ENCODE measurements at places on chromosomes 1 and 21.

DNA sequence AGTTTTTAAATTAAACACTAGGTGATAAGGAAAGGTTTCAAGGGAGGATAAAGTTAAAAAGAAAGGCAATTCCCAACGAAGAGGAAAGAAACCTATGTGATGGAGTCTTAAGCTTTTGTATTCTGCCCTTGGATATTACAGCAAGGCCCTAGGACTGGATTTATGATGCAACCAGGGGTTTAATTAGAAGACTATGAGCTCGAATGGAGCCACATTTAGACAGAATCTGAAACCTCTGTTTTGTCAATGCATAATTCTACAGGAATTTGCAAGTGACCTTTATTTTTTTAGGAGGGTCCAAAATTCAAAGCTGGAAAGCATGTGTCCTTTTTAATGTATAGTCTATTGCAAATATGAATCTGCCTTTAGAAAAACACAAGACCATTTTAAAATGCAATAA lies 37.9 kb downstream of the TGFB2 start:
- no peak for DNase-seq

- no peak for DNase-seq
These were observed 1.8 kb downstream of the KPRP start for GRCh38 chr1:152759453-152760173.

GRCh38 chr1:238001818-238002217 lies 111.1 kb upstream of the ZP4 start:
- no peak for DNase-seq

- no peak for DNase-seq
These were observed 89.1 kb downstream of the RWDD3 start for GRCh38 chr1:95323123-95323522.

- DNase-seq = no peak
These were observed 78.1 kb upstream of the JAK1 start for GRCh38 chr1:65044411-65044810.

- no peak for DNase-seq
These were observed 190.3 kb upstream of the ZC3H12A start for GRCh38 chr1:37284053-37284452.

DNA sequence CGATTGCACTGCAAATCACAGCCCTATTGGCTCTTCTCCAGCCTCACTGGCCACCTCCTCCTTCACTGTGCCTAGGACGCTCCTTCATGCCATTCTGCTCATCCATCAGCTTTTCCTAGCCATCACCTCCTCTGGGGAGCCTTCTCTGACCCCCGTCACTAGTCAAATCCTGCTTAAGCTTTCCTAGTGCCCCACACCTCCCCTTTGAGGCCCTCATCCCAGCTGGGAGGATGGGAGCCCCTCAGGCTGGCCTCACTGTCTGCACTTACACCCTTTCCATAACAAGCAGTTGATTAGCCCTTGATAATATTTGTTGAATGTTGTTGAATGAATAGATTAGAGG lies 50.7 kb downstream of the KLHDC7A start:
- no peak for DNase-seq

- no peak for DNase-seq
These were observed 253.8 kb downstream of the KAZN start for GRCh38 chr1:14852291-14852690.

- no peak for DNase-seq
These were observed 38.6 kb upstream of the GADD45A start for GRCh38 chr1:67646145-67647035.

DNA sequence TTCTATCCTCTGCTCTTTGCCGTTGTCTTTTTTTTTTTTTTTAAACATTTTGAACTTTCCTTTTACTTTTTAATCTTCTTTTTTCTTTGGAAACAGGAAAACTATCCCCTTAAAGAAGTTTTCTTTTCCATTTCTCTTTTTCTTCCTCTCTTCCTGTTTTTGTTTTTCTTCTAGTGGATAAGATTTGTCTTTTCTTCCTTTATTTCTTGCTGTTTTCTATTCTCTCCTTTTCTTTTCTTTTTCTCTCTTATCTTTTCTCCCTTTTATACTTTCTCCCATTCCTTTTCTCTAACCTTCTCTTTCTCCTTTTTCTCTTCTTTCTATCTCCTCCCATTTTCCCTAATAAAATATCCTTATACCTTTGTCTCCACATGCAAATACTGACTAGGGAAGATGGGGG lies 46.2 kb downstream of the PEX14 start:
- DNase-seq = no peak

DNA sequence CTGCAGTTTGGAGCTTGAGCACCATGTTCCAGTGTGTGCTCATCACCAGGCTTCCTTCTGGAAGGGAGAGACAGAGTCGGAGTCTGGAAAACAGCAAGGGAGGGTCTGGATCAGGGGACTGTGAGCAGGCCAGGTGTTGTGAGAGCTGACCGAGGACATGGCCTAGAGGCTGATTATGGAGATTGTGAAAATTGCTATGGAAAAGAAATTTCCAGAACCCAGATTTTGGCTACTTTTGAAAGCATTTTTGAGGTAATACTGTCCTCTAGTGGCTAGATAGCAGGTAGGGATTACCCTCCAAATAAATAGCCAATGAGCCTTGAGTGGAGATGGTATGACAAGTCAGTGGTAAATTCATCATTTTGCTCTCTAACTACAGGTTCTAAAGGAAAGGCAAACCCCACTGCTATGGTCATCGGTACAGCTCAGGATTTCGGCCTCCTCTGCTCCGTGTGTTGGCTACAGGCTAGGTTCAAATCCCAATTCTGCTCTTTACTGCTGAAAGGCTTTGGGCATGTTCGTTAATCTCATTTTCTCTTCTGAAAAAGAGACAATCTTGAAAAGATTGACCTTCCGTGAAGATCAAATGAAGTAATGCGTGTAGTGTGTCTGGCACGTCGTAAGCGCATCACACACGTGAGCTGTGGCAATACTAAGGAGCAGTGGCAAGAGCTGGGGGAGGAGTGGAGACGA lies 1.0 kb upstream of the HAO2 start:
- no peak for DNase-seq

DNA sequence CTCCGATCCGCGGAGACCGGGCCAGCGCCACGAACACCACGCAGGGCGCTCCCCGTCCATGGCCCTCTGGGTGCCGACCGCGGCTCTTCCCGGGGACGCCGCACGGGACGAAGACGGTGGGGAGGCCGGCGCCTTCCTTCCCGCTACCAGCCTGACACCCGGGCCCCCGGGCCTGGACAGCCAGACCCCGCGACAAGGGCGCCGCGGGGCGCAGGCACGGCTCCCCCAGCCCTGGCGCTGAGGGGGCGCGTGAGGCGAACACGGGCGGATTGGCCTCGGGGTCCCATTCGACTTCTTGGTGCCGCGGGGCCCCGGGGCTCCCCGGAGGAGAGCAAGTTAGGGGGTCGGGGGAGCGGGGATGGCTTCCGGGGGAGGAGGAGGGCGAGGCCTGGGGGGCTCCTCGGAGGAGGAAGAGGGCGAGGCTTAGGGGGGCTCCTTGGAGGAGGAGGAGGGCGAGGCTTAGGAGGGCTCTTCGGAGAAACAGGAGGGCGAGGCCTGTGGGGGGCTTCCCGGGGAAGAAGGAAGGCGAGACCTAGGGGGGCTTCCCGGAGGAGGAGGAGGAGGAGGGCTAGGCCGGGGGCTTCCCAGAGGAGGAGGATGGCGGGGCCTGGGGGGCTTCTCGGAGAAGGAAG lies 537 bp upstream of the KLHL17 start:
- no peak for DNase-seq

DNA sequence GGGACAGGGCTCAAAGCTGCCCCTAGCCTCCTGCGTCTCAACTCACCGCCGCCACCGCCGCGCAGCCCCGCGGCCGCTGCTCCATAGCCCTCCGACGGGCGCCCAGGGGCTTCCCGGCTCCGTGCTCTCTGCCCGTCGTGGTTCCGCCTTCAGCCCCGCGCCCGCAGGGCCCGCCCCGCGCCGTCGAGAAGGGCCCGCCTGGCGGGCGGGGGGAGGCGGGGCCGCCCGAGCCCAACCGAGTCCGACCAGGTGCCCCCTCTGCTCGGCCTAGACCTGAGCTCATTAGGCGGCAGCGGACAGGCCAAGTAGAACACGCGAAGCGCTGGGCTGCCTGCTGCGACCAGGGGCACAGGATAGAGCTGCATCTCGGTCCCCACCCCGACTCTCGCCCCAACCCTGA lies at the start of gene TNFRSF25:
Gene TNFRSF25, minus strand, starts transcription at position 151 of the 400 bp plus-strand sequence. Its CDS starts 66 bp downstream, at position 85.
- peak; percentile 48 for DNase-seq

DNA sequence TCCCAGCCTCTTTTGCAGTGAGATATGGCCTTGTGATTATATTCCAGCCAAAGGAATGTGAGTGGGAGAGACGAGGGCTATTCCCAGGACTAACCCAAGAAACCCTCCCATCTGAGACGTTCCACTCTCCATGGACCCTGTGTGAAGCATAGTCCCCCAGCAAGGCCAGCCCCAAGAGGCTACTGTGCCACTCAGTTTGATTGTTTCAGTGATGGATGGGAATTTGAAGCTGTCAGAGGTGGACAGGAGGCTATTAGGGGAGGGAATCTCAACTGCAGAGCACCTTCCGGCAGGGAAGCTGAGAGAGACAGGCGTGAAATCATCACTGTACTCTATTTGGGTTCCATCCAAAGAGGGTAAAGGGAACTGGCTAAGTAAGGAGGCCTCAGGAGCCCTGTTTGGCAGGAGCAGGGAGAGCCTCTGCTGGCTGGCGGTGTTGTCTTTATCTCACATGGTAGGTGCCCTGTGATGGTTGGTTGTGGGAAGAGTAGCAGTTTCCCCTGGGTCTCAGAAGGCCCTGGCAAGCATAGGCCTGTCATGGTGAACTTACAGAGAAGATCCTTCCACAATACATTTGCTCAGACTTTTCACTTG lies 3.4 kb upstream of the TEX35 start:
- DNase-seq = no peak

DNA sequence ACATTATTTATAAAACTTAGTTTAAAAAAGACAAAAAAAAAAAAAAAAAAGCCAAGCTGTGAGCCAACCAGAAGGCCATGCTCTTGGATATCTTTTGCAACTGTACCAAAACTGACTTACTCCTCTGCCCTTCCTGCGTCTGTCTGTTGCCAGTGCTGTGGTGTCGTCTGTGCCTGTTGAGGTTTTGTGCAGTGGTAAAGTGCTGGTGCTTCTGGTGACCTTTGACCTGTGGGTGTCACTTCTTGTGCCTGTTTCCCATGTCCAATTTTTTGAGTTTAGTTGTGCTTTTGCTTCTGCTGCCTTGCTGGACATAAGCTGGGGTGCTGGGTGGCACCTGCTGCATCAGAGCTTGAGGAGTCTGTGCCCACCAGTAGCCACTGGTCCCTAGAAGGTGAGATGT lies 41.4 kb downstream of the RNF187 start:
- DNase-seq = no peak

DNA sequence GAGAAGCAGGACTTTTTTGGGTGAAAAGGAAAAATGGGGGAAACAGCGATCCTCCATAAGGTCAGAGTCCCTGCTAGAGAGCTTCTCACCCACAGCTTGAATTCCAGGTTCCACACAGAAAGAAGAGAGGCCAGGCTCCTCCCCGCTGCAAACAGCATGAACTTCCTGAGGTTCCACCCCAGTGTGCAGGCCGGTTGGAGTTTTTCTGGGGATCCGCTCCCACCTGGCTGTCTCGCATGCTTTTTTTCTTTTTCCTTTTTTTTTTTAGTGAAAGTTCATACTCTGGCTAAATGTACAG lies 595.1 kb upstream of the ZP4 start:
- no peak for DNase-seq

- no peak for DNase-seq
These were observed 468.8 kb downstream of the CAMTA1 start for GRCh38 chr1:7253988-7254587.

- DNase-seq = no peak
These were observed 295.8 kb downstream of the LTN1 start for GRCh38 chr21:28696844-28697410.

DNA sequence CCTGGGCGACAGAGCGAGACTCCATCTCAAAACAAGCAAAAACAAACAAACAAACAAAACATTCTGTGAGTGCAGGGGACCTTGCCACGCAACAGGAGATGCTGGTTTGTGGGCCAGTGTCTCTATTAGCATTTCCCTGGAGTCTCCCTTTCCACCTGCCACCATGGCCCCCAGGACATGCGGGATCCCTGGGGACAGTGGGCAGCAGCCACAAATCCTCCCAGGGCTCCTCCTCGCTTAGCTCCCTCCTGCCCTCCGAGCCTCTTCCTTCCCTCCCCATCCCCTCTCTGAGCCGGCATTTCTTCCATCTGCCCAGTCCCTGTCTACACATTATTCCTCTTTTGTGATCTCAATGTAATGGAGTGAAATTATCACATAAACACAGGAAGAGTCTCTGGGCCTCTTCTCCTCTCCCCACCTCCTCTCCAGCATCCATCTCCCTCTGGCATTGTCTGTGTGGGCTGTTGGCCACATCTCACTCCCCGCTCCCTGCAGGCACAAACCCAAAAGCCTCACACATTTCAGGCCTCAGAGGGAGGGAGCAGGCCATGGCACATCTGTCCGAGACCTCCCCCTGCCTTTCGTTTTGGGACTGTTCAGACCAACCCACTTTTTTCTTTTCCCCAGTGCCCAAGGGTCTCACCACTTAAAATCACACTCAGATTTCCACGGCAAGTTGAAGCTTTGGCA lies 144.3 kb downstream of the MIS18A start:
- no peak for DNase-seq

- no peak for DNase-seq
These were observed 69.5 kb downstream of the PEX14 start for GRCh38 chr1:10544239-10544638.

GRCh38 chr1:220184506-220184905 lies 87.7 kb downstream of the RAB3GAP2 start:
- DNase-seq = no peak

- DNase-seq = no peak
These were observed 75.1 kb upstream of the NRIP1 start for GRCh38 chr21:15139898-15140297.

DNA sequence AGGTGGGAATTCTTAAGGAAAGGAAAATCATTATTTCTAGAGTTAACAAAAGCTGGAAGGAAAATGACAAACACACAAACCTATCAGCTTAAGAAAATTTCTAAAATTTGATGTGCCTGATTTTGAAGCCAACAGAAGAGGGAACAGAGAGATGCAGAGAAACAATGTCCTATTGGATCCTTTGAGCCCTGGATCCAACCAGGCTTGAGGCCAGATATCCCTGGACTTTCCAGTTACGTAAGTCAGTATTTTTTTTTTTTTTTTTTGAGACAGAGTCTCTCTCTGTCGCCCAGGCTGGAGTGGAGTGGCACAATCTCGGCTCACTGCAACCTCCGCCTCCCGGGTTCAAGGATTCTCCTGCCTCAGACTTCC lies 648.9 kb downstream of the KIF26B start:
- DNase-seq = no peak

- DNase-seq = no peak
These were observed 11.0 kb downstream of the NHLH2 start for GRCh38 chr1:115829947-115830346.

DNA sequence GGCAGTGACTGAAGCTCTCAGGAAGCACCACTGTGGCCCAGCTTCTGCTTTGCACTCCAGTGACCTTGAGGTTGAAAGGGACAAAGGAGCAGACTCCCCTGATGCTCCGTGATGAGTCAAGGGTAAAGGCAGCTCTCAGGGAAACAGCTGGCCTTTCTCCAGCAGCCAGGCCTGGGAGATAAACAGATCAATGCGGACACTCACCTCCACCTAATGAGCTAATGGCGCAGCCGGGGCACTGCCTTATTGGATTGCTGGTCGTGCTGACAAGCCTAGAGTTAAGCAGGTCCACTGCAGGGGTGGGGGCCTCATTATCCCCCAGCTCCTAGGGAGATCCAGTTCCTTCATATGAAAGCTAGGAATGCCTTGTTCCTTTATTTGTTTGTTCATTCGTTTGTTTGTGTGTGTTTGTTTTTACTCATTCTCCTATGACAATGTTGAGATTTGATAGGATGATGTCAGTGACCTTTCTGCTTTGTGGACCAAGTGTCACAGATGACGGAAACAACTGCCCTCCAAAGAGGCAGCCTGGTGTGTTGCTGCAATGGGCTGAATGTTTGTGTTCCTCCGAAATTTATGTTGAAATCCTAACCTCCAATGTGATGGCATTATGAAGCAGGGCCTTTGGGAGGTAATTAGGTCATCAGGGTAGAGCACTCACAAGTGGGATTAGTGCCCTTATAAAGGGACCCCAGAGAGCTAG lies 141.4 kb upstream of the BEND5 start:
- no peak for DNase-seq

Data from activated naive CD4-positive, alpha-beta T cell treated with anti-CD3 and anti-CD28 coated beads for 36 hours (primary cell).